ENCODE measurements at places on chromosomes 3 and 15.

DNA sequence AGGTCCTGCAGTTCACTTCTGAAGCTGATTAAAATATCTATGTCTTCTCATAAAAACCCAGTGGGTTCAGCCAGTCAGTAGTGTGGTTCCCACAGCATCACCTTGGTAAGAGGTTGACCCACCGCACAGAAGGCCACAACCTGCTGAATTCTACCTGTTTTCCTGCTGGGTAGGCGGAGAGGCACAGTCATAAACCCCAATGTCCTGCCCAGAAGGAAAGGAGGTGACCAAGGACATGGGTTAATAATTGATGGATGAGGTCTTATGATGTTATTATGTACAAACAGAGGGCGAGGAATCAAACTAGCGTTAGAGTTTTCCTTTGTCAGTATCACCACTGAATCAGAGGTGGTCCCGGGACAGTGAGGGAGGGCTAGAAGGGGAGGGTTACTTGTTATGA, 27.8 kb downstream of the CA12 start:
- no peak for DNase-seq

DNA sequence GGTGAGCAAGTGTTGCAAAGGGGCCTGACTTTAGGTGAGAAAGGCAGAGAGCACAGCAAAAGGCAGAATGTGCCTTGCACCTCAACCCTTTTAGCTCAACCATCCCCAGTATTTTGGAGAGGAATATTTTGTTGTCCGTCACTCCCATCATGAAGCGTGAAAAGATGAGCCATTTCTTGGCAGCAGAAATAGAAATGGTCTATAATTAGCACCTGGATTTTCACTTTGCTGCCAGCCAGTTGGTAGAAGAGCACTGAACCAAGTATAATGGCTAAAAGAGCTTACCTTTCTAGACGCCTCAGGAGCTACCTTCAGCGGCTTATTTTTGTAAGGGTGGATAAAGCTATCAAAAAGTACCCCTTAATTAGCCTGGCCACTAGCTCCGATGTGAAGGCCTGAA, 406.7 kb downstream of the OCA2 start:
- DNase-seq: no peak

DNA sequence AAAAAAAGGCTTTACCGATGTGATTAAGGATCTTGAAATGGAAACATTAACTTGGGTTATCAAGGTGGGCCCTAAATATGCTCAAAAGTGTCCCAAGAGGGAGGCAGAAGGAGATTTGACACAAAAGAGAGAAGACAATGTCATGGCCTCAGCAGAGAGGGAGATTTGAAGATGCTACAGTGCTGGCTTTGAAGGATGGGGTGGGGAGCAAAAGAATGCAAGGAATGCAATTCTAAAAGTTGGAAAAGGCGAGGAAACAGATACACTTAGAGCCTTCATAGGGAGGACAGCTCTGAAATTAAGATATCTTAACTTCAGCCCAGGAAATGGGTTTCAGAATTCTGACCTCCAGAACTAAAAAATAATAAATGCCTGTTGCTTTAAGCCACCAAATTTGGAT, 314.5 kb upstream of the CCDC54 start:
- peak; percentile 65 for DNase-seq

DNA sequence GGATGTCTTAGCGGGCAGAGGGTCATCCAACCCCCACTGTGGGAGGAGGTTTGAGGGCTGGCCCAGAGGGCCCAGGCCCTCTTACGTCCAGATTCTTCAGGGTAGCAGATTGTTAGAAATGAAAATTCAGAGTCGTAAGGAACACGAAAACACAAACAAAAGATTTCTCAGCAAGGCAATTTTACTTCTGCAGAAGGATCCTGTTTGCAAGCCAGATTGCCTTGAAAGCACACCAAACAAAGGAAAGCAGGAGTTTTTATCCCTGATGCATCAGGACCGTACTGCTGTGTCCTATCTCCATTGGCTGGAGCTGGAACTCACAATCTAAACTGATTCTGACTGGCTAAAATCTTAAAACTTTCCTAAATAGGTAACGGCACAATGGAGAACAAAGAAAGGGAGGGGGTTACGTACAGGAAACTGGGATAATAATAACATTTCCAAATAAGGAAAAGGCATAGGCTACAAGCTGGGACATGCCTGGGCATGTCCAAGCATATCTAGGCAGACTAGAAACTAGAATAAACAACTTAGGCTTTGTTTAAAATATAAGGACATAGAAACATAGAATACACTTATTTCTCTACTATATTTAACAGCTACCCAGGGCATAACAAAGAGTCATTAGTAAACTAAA, 97.3 kb upstream of the C2CD4B start:
- no peak for DNase-seq

DNA sequence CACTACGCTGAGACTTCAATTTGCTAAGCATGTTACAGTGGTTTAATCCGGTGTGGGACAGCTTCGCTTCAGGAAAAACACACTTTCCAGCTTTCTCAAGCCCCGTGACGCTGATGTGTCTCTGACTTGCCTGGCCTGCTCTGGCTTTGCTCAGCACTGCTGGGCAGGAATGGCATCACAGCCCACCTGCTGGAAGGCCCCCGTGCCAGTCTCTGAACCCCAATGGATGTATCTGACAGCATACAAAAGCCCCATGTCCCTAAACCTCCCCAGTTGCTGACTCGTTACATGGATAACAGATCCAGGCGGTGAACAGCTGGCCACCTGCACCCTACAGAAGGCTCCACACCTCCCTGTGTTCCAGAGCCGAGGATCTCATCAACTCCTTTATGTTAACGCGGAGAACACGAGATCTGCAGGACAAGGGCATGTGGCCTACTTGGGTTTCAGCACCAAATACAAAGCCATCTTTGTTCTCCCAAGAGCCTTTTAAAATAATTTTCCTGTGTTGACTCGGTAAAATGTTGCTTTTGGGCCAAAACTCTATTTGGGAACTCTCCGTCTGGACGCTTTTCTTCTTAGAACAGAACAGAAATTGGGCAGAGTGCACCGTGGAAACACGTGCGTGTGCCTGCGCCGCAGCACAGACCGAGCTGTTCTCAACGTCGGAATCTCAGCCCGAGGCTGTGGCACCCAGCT, 61.4 kb downstream of the ATP10A start:
- DNase-seq: no peak

DNA sequence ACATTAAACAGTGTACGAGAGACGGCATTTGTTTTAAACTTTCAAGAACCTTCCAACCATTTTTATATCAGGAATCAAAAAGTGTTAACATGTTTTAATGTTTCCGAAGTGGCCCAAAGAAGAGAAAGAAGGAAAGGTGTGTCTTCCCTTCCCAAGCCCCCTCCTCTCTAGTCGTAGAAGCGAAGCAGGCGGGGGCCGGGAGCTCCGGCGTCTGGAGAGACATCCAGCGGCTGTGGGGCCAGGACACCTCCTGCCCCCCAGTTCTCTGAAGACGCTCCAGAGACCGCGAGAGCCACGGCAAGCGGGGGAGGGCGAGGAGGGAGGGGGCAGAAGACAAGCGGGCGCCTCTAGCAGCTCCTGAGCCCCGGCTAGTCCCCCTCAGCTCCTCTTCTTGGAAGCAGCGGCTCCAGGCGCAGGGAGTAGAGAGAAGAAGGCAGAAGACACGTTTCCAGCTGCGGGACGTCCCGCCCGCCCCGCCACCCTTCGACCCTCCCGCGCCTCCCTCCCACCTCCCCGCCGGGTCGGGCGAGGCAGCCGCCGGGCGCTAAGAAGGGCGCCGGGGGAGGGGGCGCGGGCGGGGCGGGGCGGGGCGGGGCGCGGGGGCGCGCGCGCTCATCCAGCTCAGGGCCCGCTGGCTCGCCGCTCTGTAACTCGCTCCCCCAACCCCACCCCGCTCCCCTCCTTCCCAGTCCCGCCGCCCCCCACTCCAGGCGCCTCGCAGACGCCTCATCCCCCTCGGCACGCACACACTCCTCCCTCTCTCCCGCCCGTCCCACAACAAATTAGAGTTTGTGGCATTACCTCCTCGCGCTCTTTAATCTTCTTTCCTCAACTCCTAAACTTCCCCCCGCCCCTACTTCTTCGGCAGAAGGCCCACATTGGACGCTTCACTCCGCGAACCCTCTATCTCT, at the start of gene ZBTB20:
Gene ZBTB20 (minus strand): TSS at position 871 of the 911 bp plus-strand sequence.
- peak; percentile 81 for DNase-seq

GRCh38 chr3:13104511-13104910, 31.3 kb upstream of the IQSEC1 start:
- no peak for DNase-seq

- DNase-seq: no peak
These were observed 141.4 kb upstream of the SLC6A11 start for GRCh38 chr3:10674578-10674977.

- DNase-seq: peak; percentile 28
These were observed 50.8 kb upstream of the MRPS22 start for GRCh38 chr3:139292711-139293664.

GRCh38 chr3:13193320-13194284, 120.4 kb upstream of the IQSEC1 start:
- no peak for DNase-seq

DNA sequence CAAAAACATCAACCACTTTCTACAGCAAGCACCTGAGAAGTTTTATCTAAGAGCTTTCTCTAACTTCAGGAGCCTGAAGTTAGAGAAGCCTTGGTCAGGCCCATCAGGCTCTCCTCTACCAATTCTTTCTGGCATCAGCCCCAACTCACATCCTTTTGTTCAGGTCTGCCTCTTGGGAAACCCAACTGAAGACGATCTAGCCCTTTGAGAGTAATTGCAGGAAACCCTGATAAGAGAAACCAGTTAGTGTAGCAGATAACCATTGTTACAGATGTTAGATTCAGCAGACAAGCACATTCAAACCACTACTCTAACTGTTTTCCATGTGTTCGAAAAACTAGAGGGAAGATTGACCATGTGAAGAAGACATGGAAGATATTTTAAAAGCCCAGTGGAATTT, 27.0 kb upstream of the DYNC1LI1 start:
- DNase-seq: no peak

DNA sequence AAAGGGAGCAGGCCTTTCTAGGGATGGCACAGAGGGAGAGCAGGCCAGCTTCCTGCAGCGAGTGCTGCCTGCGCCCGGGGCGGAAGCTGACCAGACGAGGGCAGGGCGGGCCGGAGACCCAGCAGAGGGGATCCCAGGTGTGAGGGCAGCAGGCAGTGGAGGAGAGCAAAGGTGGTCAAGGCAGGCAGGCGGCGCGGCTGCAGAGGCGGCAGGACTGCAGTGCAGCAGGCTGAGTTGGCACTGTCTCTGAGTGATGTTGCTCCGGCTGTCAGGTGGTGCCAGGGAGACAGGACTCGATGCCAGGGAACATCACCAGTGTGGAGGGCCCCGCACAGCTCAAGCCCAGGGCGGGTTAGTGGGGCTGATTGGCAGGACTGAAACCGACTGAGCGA, 22.3 kb upstream of the PLXNA1 start:
- no peak for DNase-seq

GRCh38 chr3:14305324-14305723, 97.1 kb upstream of the SLC6A6 start:
- no peak for DNase-seq

GRCh38 chr3:110958313-110959147, 113.1 kb upstream of the NECTIN3 start:
- no peak for DNase-seq

GRCh38 chr3:195921334-195921791, 13.0 kb upstream of the TNK2 start:
- peak; percentile 23 for DNase-seq

GRCh38 chr3:150146991-150147761, 176.5 kb upstream of the PFN2 start:
- DNase-seq: peak; percentile 87

DNA sequence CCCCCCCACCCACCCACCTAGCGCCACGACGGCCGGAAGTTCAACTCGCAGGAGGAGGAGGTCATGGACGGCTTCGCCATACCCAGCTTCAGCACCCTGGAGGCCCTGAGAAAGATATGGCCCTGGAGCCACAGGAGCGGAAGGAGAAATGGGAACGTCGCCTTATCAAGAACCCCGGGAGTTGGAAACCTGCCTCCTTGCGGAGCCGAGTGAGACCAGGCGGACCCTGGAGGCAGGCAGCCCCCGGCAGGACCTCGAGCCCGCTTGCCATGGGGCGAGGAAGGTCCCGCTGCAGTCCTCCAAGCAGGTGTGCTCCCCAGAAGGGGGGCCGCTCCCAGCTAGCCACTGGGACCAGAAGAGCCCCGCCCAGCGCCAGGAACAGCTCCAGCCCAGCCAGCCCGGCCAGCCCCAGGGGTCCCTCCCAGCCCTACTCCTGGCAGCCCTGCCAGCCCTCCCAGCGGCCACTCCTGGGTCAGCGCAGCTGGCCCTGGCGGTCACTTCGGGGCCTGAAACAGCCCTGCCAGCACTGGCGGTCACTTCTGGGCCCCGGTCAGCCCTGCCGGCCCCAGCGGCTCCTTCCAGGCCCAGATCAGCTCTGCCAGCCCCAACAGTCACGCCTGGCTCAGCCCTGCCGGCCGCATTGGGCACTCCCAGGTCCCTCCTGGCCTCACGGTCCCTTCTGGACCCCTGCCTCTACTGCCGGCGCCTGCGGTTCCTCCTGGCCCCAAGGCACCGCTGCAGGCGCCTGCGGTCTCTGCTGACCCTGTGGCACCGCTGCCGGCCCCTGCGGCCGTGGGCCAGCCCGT, 10.3 kb upstream of the ROPN1B start:
- no peak for DNase-seq

DNA sequence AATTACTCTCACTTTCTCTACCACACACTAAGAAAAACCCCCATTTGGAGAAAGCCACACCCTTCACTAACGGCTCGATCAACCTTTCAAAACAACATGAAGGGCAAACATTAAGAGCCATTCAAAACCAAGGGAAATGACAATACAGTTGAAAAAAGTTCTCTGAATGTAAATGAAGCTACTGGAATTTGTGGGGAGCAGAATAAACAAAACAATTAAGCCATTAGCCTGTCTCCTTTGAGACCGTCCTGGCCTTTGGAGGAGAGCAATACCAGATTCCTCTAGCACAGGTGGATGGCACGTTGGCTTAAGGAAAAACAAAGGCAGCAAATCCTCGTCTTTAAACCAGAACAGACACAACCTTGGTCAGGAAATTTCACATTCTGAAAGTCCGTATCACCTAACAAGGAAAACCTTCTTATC, 18.7 kb downstream of the MYO1E start:
- no peak for DNase-seq

DNA sequence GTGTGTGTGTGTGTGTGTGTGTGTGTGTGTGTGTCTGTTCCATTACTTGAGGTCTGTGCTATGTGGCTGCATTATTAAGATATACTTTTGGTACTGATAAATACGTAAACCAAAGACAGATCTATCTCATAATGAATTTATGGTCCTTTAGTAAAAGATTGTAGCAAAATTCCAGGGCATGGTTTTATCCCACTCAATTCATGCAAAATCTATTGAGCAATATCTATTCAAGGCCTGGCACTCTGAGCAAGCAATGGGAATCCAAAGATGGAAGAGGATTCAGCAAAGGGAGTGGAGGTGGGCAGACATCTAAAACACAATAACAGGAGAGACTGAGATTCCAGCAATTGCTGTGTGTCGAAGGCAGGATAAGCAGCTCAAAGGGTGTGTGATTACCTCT, 86.8 kb downstream of the RFTN1 start:
- DNase-seq: no peak

- peak; percentile 58 for DNase-seq
These were observed 213.2 kb upstream of the MRPL3 start for GRCh38 chr3:131716007-131716406.

Measured in fibroblast of skin of scalp (primary cell).